Esophagus muscularis mucosa (tissue), 4 donors: ENCODE measurements at places on chromosomes 13 and 19. TPM values are rescaled to one million over a fixed set of nuclear protein-coding genes. Genes with fewer than 3 reads are reported as not detected.

LGI4 gene
- 58.6 TPM for total RNA-seq

RGCC gene
- 96.7 TPM for total RNA-seq

GRK1 gene
- total RNA-seq: under 0.01 TPM

TBC1D4 gene
- 14.2 TPM for total RNA-seq

SUPT20H gene
- 37.4 TPM for total RNA-seq

ITGBL1 gene
- 20.0 TPM for total RNA-seq

ATXN8OS gene
- not detected for total RNA-seq

RASGRP4 gene
- 3.2 TPM for total RNA-seq

ZNF610 gene
- 2.9 TPM for total RNA-seq

KLK15 gene
- total RNA-seq: not detected

PET100 gene
- total RNA-seq: 80.9 TPM

CGB8 gene
- not detected for total RNA-seq

ZNF345 gene
- 4.4 TPM for total RNA-seq

SIGLEC5 gene
- total RNA-seq: 0.83 TPM

ZNF91 gene
- 32.0 TPM for total RNA-seq

S1PR5 gene
- total RNA-seq: not detected

TUBA3C gene
- total RNA-seq: not detected

CPT1C gene
- total RNA-seq: 6.6 TPM

PSG11 gene
- total RNA-seq: not detected

DMKN gene
- total RNA-seq: 1.7 TPM

KIR3DL3 gene
- not detected for total RNA-seq

GSX1 gene
- total RNA-seq: not detected

POLR2I gene
- total RNA-seq: 102 TPM

PEAK3 gene
- total RNA-seq: 1.7 TPM

RETN gene
- total RNA-seq: 1.3 TPM

TNFRSF19 gene
- total RNA-seq: 5.0 TPM

LILRA1 gene
- total RNA-seq: 0.42 TPM

KIR3DL1 gene
- total RNA-seq: not detected

LGALS14 gene
- total RNA-seq: not detected

HNRNPM gene
- total RNA-seq: 125 TPM

LMTK3 gene
- total RNA-seq: 0.32 TPM

KL gene
- total RNA-seq: 3.7 TPM

NUMBL gene
- 28.2 TPM for total RNA-seq

CEACAM3 gene
- not detected for total RNA-seq

CGB3 gene
- not detected for total RNA-seq
